IPS DF 6.9 (cell line): ENCODE measurements at places on chromosomes 11 and 22.

GRCh38 chr11:68271023-68271780 lies 571 bp downstream of the C11orf24 start:
- no peak for DNase-seq

GRCh38 chr11:32153747-32154146 lies 62.9 kb downstream of the RCN1 start:
- no peak for DNase-seq

GRCh38 chr11:10908215-10908951 lies 50.5 kb upstream of the ZBED5 start:
- no peak for DNase-seq

GRCh38 chr11:48307760-48308386 lies 1.9 kb downstream of the OR4S1 start:
- DNase-seq, result peak; percentile 13

DNA sequence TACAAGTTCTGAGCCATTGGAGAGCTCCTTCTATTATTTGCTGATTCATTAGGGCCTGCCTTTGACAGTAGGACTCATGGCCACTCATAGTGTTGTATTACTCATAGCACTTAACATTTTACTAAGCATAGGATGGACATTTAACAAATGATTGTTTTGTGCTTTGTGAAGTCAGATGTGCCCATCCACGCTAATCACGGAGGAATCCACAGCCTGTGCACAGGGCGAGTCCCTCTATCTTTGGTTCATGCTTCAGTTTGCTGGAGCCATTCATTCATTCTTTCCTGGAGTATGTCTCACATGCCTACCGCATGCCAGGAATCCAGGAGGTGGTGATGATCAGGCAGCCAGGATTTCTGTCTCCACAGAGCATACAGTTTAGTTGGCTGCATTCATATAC lies 254.1 kb downstream of the NTM start:
- no peak for DNase-seq

DNA sequence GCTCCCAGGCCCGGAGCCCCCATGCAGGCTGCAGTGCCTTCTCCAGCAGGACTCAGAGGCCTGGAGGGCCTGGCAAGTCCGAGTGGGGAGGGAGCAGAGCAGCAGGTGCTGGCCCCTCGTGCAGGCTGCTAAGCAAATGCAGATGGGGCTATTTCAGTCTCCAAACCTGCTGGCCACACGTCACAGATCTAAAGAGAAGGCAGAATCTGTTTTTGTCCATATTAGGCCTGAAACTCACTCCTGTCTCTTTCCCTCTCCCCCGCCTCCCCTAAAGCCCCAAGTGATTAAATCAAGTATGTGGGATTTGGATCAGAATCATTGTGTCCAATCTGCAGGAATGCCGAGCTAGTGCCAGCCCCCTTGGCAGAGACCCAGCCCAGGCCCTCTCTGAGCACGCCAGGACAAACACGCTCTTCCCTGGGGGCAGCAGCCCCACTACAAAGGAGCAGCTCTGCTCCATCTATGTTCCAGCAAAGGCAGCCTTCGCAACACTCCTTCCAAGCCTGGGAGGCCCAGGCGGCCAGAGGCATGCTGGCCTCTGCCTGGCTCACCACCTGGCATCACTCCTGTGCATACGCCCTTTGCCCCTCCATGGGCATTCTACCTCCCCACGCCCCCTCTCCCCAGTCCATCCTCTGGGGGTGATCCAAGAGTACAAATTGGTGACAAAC lies 26.5 kb downstream of the RPL27A start:
- DNase-seq, result no peak

DNA sequence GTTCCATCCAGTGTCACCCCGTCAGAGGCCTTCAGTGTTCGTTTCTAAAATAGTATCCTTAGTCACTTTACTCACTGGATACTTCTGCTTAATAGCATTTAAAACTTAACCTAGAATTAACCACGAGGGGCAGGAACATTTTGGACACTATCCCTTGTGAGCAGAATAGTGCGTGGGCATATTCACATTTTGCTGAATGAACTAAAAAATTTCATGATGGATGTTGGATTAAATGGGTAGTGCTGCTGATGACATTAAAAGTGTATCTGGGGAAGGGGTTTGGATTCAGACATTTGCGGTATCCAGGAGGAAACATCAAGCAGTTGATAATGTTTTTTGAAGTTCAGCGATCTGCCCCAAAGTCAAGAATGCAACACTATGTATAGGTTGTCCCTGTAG lies 750 bp upstream of the NAT10 start:
- no peak for DNase-seq

DNA sequence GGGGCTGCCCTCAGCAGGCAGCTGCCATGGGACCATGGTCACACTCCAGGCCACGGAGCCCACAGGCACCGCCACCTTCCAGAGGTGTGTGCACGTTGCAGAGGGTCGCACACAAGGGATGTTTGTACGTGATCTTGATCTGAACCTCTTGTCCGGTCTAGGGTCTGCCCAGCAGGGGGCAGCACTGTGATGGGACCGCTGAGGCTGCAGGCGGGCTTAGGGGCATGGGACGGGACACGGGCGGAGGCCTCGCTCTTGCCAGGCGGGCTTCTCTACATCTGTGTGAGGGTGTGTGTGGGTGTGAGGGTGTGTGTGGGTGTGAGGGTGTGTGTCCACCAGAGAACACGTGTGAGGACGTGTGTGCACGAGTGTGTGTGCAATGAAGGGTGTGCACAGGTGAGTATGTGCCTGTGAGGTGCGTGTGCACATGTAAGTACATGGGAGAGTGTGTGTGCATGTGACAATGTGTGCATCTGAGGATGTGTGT lies 52.4 kb downstream of the CACNA1I start:
- peak; percentile 75 for DNase-seq

DNA sequence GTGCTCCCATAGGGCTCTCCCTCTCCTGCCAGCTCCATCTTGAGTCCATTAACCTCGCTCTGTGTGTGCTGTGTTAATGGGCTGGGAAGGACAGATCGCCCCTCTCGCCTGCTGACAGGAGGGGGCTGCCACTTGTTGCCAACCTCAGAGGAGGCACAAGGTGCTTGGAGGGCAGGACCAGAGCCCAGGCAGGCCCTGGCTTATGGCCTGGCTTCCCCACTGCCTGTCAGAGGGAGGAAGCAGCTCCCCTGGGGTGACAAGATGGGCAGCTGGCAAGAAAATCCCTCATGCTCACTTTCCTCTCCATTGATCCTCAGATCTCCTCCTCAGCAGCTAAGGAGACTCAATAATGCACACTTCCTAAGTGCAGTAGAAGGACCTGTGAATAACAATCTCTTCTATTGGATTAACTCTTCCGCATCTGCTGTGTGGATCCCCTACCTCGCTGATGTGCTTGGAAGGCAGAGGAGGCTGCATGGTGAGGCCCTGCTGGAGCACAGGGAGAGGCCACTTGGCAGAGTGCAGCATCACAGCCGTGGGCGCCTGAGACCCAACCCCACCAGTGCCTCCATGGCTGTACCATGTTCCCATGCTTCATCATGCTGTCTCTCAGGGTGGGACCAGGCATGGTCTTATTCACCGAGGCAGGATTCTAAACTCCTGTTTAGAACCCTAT lies 70.3 kb downstream of the TRIM29 start:
- no peak for DNase-seq

GRCh38 chr11:87092159-87092558 lies 54.4 kb downstream of the TMEM135 start:
- no peak for DNase-seq

DNA sequence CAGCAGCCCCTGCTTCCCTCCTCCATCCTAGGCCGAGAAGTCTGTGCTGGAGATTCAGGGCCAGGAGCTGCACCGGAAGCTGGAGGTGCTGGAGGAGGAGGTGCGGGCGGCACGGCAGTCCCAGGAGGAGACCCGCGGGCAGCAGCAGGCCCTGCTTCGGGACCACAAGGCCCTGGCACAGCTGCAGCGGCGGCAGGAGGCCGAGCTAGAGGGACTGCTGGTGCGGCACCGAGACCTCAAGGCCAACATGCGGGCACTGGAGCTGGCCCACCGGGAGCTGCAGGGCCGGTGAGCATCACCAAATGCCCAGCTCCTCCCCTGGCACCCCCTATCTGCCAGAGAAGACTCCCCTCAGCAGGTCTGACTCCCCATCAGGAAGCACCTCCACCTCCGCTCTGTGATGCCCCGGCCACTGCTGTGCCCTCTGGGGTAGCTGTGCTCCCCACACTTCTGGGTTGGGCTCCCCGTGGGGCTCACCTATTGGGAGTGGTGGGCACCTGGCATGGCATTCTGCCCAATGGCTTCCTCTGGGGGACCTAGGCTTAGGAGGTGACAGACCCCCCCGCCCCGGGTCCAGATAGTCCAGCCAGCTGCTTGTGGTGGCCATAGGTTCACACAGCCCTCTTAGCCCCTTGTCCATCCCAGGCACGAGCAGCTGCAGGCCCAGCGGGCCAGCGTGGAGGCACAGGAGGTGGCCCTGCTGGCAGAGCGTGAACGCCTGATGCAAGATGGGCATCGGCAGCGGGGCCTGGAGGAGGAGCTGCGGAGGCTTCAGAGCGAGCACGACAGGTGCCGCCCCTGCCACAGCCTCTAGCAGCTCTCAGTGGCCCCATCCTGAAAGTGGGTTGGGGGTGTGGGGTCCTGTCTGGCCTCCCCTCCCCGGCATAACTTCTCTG lies 6.6 kb upstream of the RPS6KA4 start:
- no peak for DNase-seq

GRCh38 chr11:69297787-69298266 lies 3.9 kb downstream of the MYEOV start:
- DNase-seq, result no peak

DNA sequence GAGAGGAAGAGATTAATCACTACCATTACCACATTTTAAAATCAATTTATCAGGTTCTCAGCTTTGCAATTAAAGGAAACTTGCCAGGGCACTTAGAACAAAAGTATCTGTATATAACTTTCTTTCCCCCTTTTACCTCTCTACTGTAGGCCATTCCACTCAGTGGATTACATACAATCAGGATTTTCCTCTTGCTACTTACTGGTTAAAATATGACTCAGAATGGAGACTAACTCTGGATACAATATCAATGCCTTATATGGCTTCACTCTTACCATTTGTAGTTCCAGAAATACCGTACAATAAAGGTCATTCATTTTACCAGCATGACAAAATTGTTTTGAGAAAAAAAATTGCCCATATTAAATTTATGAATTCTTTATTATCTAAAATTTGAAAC lies 706.8 kb downstream of the KCNA4 start:
- DNase-seq, result no peak

- DNase-seq, result no peak
Measured at GRCh38 chr22:42793848-42794405, 63.1 kb downstream of the ARFGAP3 start.

GRCh38 chr11:3808861-3809623 lies 682 bp downstream of the PGAP2 start:
- DNase-seq, result no peak

GRCh38 chr11:65014726-65015227 lies 817 bp downstream of the ARL2 start:
- no peak for DNase-seq

- DNase-seq, result no peak
Measured at GRCh38 chr22:20526628-20527355, 19.4 kb downstream of the MED15 start.

DNA sequence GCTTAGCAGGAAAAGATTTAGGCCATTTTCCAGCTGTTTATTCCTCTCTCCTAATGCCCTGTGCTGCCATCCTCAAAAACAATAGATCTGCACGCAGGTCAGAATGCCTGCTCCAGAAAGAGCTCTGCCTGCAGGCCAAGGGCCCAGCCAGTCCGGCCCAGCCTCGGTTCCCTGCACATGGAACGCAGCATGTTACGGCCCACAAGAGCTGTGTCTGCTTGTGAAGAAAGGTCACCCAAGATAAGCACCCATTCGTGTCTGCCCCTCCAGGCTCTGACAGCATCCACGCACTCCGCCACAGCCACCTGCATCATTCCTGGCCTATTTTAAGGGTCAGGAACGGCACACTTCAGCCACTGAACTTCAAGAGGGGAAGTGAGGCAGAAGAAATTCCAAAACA lies 152.2 kb downstream of the SPATA19 start:
- DNase-seq, result no peak

DNA sequence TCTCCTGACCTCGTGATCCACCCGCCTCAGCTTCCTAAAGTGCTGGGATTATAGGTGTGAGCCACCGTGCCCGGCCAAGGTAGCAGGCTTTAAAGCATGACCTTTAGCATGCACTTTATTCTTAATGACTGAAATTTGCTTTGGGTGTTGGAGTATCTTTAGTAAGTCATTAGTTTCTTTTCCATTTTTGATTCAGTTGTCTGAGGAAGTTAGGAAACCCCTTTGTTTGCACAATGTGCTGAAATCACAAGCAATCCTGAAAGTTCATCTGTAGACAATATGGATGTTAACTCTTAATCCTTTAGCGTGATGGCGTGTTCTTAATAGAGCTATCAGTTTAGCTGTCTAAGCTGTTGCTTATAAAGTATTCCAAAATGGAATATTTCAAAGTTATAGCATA lies 16.8 kb downstream of the SDHD start:
- DNase-seq, result no peak

DNA sequence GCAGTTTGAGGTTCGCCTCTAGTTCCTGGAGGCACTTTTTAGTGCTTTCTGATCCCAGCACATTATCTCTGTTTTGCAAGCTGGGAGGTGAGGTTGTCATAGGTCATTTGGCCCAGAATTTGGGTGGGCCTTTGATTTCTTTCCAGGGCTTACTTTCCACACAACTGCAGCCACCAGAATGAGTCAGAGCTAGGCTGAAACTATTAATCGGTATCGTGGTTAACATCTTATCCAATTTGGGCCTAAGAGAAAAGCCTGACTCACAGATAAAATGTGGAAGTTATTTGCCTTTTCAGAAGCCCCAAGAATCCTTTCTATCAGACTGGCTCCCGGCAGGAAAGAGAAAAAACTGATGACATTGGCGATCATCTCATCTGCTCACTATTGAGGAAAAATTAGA lies 166.4 kb downstream of the KIRREL3 start:
- no peak for DNase-seq

DNA sequence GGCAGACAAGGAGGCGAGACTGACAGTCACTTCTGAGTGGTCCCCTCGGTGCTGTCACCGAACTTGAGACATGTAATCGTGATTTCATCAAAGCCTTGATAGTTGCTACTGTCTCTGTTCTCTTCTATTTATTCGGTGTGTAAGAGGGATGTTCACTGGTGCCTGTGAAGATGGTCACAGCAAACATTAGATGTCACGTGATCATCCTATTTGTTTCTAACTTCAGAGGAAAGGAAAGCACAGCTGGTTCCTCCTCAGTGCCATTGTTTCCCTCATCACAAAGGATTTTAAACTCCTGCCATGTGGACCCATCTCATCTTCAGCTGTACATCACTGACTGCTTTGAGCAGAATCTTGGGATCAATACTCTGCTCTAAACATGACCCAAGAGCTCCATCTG lies 73.1 kb upstream of the CLMP start:
- DNase-seq, result no peak

DNA sequence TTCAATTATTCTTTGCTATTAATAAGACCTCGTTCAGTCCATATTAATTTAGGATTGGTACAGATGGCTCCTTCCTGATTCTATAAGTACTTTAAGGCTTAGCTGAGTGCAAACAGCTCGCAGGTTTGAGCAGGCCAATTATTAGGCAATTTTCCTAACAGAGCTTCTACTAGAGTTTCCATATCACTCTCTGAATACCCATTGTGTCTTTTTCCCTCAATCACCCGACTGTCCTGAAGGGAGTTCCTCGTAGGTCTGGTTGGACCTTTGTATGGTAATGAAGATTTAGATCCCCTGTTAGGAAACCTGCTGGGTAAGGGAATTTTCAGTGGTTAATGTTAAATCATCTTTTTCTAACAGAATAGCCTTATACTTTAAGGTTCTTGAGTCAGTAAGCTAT lies 61.1 kb downstream of the ARHGAP42 start:
- no peak for DNase-seq

GRCh38 chr22:22357024-22357883 lies 112.7 kb downstream of the VPREB1 start:
- peak; percentile 73 for DNase-seq
